ENCODE measurements at places on chromosomes 11 and 22.

DNA sequence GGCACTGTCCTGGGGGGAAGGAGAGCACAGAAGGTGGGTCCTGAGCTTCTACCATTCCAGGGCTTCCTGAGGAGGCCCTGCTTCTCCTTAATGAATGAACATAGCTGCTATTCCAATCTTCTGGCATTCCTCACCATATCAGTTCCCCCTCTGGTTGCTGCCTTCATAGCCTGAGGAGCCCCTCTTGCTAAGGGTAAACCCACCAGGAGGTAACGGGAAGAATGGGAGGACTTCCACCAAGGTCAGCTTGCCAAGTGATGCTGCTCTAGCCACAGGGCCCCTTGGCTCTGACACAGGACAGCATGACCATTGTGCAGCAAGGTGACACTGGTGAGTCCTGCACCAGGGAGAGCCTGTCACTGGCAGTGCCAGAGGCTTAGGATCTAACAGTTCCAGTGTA is 1022.5 kb downstream of the TBC1D22A start:
- ATAC-seq: no peak

DNA sequence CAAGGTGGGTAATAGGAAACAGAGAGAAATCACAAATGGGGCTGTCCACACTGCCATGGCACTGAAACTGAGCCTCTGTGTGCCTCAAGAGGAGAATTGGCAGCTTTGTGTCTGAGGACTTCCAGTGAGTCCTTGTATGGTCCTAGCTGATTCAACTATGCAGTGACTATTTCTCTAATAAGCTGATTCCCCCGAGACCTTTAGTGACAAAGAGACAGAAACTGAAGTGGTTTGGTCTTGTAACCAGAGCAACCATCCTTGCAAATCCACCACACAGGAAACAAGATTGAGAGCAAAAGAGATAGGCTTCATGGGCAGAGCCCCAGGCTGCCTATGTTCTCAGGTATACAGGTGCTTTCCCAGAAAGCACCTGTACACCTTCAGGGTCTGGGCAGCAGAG is 1038.5 kb downstream of the NTM start:
- ATAC-seq: no peak

- peak; percentile 60 for ATAC-seq
Measured at GRCh38 chr11:79076526-79077115, 364.2 kb downstream of the TENM4 start.

DNA sequence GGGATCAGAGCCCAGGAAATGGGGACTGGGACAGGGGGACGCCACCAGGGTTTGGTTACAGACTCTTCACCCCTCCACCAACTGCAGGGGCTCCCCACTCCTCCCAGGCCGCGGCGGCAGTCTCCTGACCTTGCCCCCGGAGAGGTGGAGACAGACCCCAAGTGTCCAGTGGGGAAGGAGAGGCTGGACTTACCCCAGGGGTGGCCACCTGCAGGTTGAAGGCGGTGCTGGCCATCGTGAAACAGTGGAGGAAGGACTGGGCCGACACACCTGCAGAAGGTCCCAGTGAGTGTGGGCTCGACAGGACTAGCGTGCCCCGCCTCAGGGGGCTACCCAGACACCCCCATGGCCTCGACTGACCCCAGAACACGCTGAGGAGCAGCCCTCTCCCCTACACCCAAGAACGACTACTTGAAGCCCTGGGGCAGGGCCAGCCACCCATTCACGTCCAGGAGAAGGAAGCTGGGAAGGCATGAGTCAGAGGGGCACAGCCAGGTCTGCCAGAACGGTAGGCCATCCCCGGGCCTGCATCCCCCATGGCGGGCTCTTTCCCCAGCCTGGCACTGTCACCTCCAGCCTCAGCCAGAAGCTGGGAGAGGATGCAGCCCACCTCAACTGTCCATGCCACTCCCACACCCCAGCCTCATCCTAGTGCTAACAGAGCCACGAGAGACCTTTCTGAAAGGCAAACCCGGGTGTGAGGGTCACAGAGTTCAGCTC is 2.3 kb downstream of the GATD1 start:
- ATAC-seq: no peak

DNA sequence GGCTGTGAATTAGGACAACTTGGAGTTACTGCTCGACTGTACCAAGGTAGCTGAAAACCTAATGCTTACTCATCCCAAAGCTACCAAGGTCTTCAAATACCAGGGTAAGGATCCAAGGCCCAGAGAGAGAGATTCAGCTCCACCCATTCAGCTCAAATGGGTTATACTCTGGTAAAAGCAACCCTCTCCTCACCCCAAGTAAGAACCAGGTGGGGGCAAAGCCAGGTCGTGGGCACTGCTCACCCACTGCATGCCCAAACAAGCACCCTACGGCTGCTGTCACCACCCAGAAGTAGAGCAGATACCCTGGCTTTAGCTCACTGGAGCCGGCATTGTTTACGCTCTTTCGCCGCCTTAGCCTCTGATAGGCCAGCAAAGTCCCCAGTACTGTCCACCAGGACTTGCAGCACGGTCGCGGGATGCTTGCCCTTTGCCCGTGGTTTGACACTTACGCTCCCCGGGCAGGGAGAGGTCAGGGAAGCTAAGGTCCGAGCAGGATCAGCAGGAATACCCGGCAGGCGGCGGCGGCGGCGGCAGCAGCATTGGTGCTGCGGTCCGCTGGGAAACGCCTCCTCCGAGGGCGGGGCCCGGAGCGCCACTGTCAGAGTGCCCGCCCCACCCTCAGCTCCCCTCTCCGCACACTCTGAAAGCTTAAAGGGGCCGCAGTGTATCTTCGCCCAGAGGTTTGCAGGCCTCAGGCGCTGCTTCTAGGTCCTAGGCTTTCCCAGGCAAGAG is 19.6 kb downstream of the CKAP5 start:
- peak; percentile 100 for ATAC-seq

GRCh38 chr11:12482839-12483238 is 105.5 kb downstream of the PARVA start:
- no peak for ATAC-seq

DNA sequence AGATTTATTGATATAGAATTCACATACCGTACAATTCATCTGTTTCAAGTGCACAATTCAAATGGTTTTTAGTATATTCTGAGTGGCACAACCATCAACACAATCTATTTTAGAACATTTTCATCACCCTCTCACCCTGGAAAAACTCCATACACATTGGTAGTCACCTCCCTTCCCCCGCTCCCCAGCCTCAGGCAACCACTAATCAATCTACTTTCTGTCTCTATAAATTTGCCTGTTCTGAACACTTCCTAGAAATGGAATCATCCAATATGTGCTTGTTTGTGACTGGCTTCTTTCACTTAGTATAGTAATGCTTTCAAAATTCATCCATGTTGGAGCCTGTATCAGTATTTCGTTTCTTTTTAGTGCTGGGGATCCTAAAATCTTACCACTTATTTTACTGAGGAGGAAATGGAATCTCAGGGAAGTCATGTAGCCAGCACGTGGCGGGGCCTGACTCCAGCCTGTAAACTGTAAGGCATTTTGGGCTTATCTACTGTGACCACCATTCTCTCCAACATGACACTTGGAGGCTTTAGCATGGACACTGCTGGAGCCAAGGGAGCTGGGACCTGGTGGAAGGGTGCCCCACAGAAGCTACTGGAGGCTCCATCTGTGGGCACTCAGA is 905 bp upstream of the UCP3 start:
- ATAC-seq: no peak

DNA sequence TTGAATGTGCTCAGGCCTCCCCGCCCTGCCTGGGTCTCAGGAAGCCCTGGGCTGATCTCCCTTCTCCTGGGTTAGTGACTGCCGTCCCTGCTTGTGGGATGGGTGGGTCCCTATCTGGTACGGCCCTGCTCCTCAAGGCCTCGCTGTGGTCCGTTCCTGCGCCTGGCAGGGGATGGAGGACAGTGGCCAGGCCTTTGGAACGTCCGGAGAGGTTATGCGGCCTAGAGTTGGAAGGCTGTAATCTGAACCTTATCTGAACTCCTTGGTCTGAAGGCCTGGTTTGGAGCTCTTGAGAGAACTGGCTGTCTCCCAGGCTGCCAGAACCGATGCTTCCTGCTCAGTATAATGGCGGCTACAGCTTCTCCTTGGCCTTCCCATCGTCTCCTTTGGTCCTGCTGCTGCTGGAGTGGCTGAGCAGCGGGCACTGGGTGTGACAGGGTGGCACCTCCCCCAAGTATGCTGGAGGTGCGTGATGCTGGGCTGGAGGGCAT is 72.8 kb downstream of the FLI1 start:
- ATAC-seq: no peak

DNA sequence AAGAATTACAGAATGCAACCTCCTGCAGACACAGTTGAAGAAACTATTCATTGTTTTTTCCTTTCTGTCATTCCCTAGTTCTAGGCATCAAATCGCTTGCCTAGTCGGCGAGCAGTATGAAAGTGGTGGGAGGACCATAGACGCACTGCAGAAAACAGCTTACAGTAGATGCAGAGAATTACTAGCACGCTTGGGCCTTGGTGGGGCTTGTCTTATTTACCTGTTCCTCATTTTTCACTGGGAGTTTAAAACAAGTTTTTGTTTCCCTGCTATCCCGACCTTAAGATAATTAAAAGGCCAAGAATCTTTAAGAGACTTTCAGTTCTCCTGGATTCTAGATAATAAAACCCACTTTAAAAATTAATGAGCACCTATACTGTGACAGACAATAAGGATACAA is 713 bp upstream of the ARL14EP start:
- no peak for ATAC-seq
